Uterus (tissue), 4 donors: ENCODE measurements at places on chromosomes 12 and 14. TPM values are rescaled to one million over a fixed set of nuclear protein-coding genes. Genes with fewer than 3 reads are reported as not detected.
A peak's percentile ranks its signal among the peaks of the same experiment; 100 is the strongest.

RNASE3 gene
- not detected for total RNA-seq

GRCh38 chr14:96122496-96122895 is 82.1 kb upstream of the BDKRB2 start:
- H3K4me1 ChIP-seq, result no peaks in the 10 kb centered on the region
- H3K27me3 ChIP-seq, result no peaks in the 10 kb centered on the region
- H3K36me3 ChIP-seq, result no peaks in the 10 kb centered on the region

DLGAP5 gene
- not detected for total RNA-seq

DNA sequence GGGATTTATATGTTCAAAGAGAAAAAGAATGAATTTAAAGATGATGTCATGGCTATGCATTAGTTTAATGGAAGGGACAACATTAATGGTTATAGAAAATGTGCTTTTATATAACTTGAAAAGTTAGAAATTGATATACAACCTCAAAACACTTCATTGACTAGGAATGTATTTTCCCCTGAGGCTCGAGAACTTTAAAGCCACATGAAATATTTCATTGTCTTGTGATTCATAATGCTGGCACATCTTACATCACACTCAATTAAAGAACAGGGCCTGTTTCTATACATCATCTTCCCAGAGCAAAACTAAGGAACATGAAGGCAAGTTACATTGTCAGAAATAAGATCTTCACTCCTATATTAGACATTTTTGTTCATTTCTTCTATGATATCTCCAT is 35.2 kb upstream of the PAWR start:
- H3K27ac ChIP-seq, result no peak overlapping the region
- DNase-seq, result no peak
- H3K36me3 ChIP-seq, result no peaks in the 10 kb centered on the region
- H3K27me3 ChIP-seq, result no peaks in the 10 kb centered on the region
- no peaks in the 10 kb centered on the region for H3K4me1 ChIP-seq

- no peaks in the 10 kb centered on the region for H3K27me3 ChIP-seq
- H3K27ac ChIP-seq, result peak overlapping the region; percentile 92
- H3K36me3 ChIP-seq, result no peaks in the 10 kb centered on the region
- no peak for DNase-seq
- H3K4me3 ChIP-seq, result peak overlapping the region; percentile 32
Observed at GRCh38 chr14:76962303-76962660, 66.2 kb downstream of the IRF2BPL start.

- H3K27me3 ChIP-seq, result no peaks in the 10 kb centered on the region
- DNase-seq, result no peak
- H3K36me3 ChIP-seq, result no peaks in the 10 kb centered on the region
- no peak overlapping the region for H3K4me3 ChIP-seq
- H3K27ac ChIP-seq, result no peak overlapping the region
Observed at GRCh38 chr12:109016978-109017377, 3.9 kb downstream of the SVOP start.

MAP1LC3B2 gene
- total RNA-seq, result 1.8 TPM

DNA sequence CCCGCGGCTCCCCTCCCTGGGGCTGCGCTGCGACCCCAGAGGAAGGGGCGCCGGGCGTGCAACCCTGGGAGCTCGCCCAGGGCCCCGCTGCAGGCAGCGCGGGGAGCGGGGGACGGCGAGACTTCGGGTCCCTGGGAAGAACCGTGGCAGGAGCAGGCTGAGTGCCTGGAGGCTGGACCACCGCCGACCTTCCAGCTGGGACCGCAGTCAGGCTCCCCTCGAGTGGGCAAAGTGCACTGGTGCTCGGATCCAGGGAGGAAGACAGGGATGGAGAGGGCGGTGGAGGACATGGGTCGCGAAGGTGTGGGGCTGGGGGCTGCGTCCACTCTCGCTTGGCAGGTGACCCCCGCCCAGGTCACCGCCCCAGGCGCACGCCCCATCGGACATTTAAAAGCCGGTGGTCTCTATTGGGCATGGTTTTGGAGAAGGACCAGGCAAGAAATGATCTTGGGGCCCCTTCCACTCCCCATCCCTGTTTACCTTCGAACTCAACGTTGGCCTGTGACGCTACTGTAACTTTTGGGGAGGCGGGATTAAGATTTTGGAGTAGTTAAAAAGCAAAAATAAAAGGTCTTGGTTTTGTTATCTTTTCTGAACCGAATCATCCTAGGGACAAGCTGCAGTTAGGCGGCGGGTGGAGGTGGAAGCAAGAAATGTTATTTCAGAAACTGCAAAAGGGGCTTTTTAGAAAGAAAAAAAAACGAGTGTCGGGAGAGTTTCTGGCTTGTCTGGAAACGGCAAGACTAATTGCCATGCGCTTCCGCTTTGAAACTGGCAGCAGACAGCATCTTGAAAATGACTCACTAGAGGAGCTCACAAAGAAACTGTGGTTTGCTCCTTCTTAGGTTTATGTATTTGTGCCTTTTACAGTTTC is 1.0 kb downstream of the ELK3 start:
- H3K27me3 ChIP-seq, result no peaks in the 10 kb centered on the region
- peak overlapping the region; percentile 82 for H3K4me3 ChIP-seq
- peaks cover 12% of the 10 kb centered on the region for H3K4me1 ChIP-seq
- peak; percentile 70 for DNase-seq

DNA sequence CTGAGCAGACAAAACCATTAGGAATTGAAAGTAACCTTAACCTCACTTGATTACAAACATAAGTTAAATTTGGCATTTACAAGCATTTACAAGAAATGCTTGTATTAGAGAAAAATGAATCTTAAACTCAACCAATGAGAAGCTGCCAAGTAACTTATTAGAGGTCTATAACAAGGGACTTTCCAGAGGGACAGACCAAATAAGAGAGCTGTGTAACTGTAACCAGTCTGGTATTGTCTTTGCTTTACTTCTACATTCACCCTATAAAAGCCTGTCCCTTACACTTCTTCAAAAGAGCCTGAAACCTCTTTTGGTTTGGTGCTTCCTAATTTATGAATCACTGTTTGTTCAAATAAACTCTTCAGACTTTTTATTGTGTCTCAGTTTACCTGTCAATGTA is 450.0 kb upstream of the FAR2 start:
- no peaks in the 10 kb centered on the region for H3K36me3 ChIP-seq
- H3K27ac ChIP-seq, result no peak overlapping the region
- H3K4me1 ChIP-seq, result no peaks in the 10 kb centered on the region
- no peak for DNase-seq
- no peaks in the 10 kb centered on the region for H3K27me3 ChIP-seq

GRCh38 chr12:97555547-97556187 is 93.1 kb downstream of the RMST start:
- H3K27ac ChIP-seq, result no peak overlapping the region
- H3K4me3 ChIP-seq, result no peak overlapping the region
- no peaks in the 10 kb centered on the region for H3K27me3 ChIP-seq
- no peak for DNase-seq
- no peaks in the 10 kb centered on the region for H3K36me3 ChIP-seq

HAL gene
- total RNA-seq, result not detected

DNA sequence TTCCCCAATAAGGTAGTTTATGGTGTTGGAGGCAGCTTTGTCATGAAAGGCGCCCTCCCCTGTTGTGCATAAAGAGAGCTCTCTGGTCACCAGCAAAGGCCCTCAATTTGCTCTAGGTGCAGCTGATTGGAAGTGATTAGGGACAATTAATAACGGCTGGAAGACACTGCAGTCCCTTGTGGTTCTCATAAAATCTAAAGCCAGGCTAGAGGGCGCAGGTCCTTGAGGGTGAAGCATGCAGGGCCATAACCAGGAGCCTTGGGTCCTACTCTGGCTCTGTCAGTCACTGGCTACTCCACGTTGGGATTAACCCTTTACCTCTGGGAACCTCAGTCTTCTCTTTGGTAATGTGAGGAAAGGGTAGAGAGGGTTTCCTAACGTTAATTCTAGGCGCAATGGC is 1.9 kb downstream of the DAAM1 start:
- peaks cover 14% of the 10 kb centered on the region for H3K4me1 ChIP-seq
- H3K27ac ChIP-seq, result peak overlapping the region; percentile 99
- DNase-seq, result no peak

CD9 gene
- 233 TPM for total RNA-seq

ACOT4 gene
- not detected for total RNA-seq

GRCh38 chr14:69428289-69428998 is 30.0 kb downstream of the SLC39A9 start:
- DNase-seq, result no peak
- H3K36me3 ChIP-seq, result no peaks in the 10 kb centered on the region
- no peaks in the 10 kb centered on the region for H3K27me3 ChIP-seq
- H3K27ac ChIP-seq, result no peak overlapping the region
- no peak overlapping the region for H3K4me3 ChIP-seq

- no peaks in the 10 kb centered on the region for H3K4me1 ChIP-seq
- no peaks in the 10 kb centered on the region for H3K36me3 ChIP-seq
- DNase-seq, result no peak
- H3K27me3 ChIP-seq, result no peaks in the 10 kb centered on the region
- H3K27ac ChIP-seq, result no peak overlapping the region
Observed at GRCh38 chr14:44099743-44100488, 407.2 kb downstream of the FSCB start.

DNA sequence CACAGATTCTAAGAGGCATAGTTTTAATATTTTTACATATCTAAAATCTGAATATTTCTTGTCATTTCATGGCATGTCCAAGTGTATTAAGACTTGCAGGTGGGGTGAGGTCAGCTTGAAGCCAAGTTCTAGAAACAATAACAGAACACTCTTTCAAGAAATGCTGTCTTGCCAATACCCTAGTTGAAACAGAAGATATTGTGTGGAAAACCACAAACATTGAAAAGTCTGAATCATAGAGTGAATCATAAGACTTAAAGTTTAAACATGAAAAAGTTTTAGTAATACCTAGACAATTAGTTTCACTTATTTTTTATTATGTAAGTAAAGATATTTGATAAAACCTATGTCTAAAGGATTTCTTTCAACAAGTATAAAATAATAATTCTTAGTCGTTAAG is 191.5 kb upstream of the CAND1 start:
- H3K4me1 ChIP-seq, result no peaks in the 10 kb centered on the region
- H3K27me3 ChIP-seq, result no peaks in the 10 kb centered on the region
- H3K36me3 ChIP-seq, result no peaks in the 10 kb centered on the region
- DNase-seq, result no peak
- no peak overlapping the region for H3K4me3 ChIP-seq

GRCh38 chr12:29054858-29055663 is 94.0 kb upstream of the FAR2 start:
- no peak overlapping the region for H3K4me3 ChIP-seq
- no peaks in the 10 kb centered on the region for H3K36me3 ChIP-seq
- H3K27me3 ChIP-seq, result no peaks in the 10 kb centered on the region
- H3K27ac ChIP-seq, result no peak overlapping the region
- no peaks in the 10 kb centered on the region for H3K4me1 ChIP-seq

C12orf54 gene
- total RNA-seq, result 3.6 TPM

DNA sequence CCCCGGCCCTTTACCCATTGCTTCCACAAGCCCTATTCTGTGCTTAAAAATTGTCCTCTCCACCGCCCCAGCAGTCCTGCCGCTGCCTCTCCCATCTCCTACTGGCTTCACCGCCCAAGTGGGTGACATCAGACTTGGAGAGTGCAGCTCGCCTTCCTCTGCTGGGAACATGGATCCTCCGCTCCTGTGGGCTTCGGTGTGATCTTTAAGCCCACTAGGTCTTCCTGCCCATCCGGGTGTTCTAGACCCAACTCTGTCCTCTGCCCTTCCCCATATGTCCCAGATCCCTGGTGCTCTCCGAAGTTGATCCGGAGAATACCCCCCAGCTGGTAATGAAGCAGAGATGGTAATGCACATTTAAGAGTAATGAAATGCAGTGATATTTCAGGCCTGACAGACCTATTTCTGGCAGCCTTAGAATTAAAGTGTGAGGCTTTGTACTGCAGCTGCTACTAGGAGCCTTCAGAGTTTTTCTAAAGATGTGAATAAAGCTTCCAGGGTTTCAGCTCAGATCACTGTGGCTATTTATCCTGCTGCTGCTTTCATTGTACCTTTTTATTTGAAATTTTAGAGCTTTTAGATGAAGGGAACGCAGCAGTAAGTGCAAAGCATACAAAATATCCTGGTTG is 22.9 kb upstream of the CTDSP2 start:
- no peaks in the 10 kb centered on the region for H3K27me3 ChIP-seq
- H3K4me3 ChIP-seq, result no peak overlapping the region
- H3K36me3 ChIP-seq, result no peaks in the 10 kb centered on the region
- peak; percentile 71 for DNase-seq

ADAM21 gene
- total RNA-seq, result not detected

ASCL1 gene
- total RNA-seq, result not detected

DNA sequence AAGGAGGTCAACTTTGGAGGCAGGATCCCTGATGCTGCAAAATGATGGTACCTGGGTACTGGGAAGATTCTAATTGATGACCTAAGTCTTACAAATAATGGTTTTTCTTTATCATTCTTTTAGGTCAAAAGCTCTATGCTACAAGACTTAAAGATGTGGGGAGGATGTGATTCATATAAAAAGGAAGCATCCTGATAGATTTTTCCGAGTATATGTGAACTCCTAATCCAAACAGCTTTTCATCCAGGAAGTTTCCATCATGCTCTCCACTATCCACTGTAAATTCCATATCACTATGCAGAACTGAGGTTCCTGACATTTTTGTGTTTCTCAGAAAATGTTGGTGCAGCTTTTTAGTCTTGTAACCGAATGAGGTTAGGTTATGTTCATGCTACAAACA is 293.2 kb downstream of the PAWR start:
- no peaks in the 10 kb centered on the region for H3K27me3 ChIP-seq
- H3K36me3 ChIP-seq, result no peaks in the 10 kb centered on the region
- H3K4me3 ChIP-seq, result no peak overlapping the region
- H3K4me1 ChIP-seq, result no peaks in the 10 kb centered on the region
- DNase-seq, result no peak
- no peak overlapping the region for H3K27ac ChIP-seq

GRCh38 chr14:104359969-104360442 is 219.6 kb upstream of the C14orf180 start:
- no peaks in the 10 kb centered on the region for H3K4me1 ChIP-seq
- no peak overlapping the region for H3K27ac ChIP-seq
- no peaks in the 10 kb centered on the region for H3K27me3 ChIP-seq
- DNase-seq, result no peak
- no peaks in the 10 kb centered on the region for H3K36me3 ChIP-seq

VDR gene
- 0.69 TPM for total RNA-seq

MYH6 gene
- total RNA-seq, result not detected

DNA sequence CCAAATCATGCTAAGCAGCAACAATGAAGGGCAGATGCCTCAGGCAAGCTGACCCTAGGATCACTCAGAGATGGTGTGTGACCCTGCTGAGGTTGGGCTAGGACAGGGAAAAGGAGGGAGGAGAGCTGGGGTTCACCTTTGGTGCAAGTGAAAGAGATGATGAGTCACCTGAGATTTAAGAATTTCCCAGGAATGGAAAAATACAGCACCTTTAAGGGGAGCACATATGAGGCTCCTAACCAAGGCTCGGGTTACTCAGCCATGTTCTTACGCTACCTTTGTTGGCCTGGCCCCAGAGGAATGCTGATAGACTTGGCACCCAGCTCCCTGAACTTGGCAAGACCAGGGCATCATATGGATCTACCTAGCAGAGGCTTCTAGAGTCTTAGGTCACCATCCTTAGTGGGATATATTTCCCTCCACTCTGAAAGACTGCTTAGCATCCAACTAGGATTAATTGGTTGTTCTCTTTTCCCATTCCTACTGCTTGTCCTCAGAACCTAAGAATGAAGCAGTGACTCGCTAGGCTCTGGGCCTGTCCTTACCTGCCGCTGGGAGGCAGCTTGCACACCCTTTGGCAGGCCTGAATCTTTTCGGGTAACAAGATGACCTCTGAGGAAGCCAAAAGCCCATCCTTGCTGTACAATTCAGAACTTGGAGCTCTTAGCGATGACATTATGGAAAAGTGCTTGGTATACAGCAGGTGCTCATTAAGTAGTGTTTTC is 4.0 kb upstream of the NAA25 start:
- H3K36me3 ChIP-seq, result no peaks in the 10 kb centered on the region
- no peaks in the 10 kb centered on the region for H3K27me3 ChIP-seq
- H3K4me3 ChIP-seq, result no peak overlapping the region
- H3K4me1 ChIP-seq, result peaks cover 4% of the 10 kb centered on the region

- H3K4me3 ChIP-seq, result no peak overlapping the region
- H3K4me1 ChIP-seq, result no peaks in the 10 kb centered on the region
- no peaks in the 10 kb centered on the region for H3K36me3 ChIP-seq
- no peak for DNase-seq
Observed at GRCh38 chr12:131795690-131796410, 32.3 kb upstream of the MMP17 start.
